ENCODE measurements at places on chromosomes 12 and 14.

- DNase-seq: no peak
Observed at GRCh38 chr12:27967551-27968054, 4.9 kb downstream of the PTHLH start.

DNA sequence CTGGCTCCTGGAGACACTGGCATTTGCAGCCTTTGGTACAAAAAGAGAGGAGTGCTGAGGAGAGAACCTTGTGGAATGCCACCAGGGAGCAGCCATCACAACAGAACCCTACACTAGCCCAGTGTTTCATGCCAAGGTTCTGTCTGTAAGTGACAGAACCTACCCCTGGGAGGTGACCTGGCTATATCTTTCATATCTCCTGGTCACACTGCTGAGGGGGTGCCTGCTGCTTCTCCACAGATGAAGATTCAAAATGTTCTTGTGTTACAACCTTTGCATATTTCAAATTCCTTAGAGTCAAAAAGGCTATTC, 12.7 kb upstream of the EIF4B start:
- no peak for DNase-seq

- no peak for DNase-seq
Observed at GRCh38 chr12:103546959-103547358, 40.1 kb upstream of the STAB2 start.

DNA sequence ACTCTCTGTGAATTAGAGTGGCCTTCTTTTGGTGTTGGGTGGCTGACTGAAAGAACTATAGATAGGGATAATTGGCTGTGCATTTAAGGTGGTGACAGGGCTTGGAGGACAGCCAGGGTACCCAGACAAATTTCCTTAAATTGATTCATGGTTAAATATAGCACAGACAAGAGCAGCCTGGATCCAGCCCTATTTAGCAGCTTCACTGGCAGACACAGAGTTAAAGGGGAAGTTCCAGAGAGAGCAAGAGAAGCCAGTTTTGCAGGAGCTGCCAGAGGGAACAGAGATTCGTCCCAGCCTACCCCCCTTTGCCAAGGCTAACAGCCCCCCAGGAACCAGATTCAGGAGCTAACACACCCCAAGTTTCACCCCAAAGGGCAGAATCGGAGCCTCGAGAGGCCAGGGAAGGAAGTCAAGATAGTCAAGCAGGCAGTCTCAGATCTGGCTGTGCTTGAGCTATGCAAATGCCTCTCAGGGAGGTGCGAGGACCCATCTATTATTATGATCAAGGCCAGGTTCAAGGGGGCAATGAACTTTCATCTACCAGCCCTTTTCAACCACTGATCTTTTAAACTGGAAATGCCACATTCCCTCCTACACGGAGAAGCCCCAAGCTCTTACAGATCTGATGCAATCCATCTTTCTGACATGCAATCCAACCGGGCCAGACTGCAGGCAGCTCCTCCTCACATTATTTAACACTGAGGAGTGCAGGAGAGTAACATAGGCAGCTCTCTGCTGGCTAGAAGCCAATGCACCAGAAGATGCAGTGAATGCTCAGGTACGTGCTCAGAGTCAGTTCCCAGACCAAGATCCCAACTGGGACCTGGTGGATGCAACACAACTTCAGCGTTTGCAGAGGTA, 58.2 kb downstream of the DHRS2 start:
- no peak for DNase-seq

- DNase-seq: no peak
Observed at GRCh38 chr12:19217446-19217845, 87.9 kb downstream of the PLEKHA5 start.

DNA sequence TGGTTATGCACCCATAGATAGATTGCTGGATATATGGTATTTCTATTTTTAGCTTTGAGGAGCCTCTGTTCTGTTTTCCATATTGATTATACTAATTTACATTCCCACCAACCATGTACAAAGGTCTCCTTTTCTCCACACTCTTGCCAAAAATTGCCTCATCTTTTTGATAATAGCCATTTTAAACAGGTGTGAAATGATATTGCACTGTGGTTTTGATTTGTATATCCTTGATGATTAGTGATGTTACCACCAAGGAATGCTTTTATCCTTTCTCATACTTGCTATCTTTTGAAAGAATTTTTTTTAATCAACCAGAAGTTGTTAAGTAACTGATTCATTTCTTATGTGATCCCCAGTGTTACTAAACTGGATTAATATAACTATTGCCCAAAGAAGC, 60.0 kb downstream of the BBS10 start:
- DNase-seq: no peak

Data from hypothalamus (tissue), 51 donors.